ENCODE measurements at places on chromosomes 13 and 19.

GRCh38 chr13:99572131-99572530 is 70.9 kb downstream of the TM9SF2 start:
- DNase-seq = no peak

GRCh38 chr19:35419046-35419445 is 29.0 kb upstream of the FFAR2 start:
- DNase-seq = no peak

- DNase-seq = no peak
Observed at GRCh38 chr19:23817519-23817918, 58.8 kb upstream of the ZNF681 start.

DNA sequence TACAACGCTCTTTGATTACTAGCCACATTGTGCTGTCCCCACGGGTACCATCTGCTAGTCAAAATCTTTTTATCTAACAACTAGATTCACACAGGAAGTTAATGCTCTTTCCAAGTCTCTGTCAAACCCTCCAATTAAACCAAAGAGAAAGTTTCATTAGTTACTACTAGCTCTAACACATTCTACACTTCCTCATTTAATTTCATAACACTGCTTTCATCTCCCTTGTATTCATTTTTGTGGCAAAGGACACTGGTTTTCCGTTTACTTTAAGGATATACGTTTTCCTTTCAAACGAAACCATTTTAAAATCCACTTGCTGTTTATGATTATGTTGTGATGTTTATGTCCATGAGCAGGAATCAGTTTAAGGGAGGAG is 5.3 kb downstream of the DYRK1B start:
- DNase-seq = no peak

DNA sequence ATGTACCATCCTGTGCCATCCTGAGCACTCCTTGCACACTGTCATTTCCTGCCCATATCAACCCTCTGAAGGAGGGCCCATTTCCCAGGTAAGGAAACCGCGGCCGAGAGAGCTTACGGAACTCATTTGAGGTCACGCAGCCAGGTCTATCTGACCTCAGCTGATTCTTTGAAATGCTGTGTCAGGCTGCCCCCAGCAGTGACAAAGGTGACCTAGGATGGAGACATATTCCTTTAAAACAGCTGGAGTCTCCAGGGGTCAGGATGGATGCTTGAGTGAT is 42.2 kb upstream of the VSTM2B start:
- no peak for DNase-seq

DNA sequence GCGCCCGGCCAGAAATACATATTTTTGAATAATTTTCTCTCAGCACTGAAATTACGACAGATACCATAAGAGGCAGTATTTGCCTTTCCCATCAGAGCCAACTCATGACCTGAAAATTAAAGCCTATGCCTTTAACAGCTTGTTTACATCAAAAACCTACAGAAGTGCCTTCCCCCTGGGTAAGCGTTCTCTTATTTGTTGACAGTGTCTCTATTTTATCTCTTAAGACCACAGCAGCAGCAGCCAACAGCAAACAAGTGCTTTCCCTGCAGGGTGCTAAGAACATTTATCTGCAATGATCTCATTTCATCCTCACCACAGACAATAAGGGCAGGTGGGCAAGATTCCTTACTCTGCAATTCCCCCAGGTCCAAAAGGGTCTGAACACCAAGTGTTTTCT is 6.0 kb downstream of the AKAP8L start:
- no peak for DNase-seq

GRCh38 chr13:109783815-109784589 is 2.4 kb downstream of the IRS2 start:
- DNase-seq = no peak

Data from RWPE1 (cell line).